ENCODE measurements at places on chromosomes 2 and 18.

DNA sequence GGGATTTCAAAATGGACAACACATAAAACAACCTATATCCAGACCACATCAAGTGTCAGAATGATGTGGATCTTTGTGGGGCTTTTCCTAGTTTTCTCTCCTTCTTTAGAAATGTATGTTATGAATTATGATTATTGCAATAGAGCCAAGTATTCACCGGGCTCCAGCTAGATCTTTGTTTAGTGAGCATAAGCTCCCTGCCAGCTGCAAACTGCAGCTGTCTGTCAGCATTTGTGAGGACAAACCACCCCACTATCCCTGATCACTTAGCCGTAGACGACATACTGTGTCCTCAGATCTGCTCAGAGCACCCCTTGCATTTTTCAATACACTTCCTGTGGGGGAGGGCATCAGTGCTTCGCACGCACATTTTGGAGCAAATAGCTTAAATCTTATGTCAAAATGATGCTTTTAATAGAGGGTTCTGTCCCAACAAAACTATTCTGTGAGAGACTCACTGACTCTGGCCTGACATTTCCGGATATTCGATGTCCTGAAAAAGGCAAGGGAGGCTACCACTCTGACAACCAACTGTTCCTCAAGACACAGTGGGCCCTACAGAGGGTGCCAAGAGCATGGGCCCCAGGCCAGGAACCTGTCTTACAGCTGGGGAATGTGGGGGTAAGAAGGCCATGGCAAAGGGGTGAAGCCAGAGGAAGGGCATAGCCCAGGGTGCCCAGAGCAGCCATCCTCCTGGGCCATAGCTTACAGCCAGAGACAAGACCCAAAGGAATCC is 346.0 kb downstream of the ARHGAP15 start:
- DNase-seq, result no peak

GRCh38 chr2:113178891-113179290 is 5.1 kb downstream of the PSD4 start:
- DNase-seq, result no peak

DNA sequence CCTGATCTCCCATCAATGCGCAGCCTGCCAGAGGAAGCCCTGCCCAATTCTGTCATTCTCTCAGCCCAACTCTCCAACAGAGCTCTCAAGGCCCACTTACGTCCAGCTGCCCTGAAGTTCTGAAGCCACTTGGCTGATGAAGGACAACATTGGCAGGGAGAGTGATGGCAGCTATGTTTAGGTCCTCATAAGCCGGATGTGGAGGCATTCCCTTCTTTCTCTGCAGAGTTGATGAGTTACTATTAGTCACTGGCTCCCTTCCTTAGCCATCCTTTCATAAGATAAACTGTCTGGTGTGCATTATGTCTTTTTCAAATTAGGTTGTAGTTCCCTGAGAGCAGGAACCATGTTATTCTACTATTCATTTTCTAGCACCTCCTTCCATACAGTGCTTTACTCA is 22.5 kb upstream of the TACR1 start:
- no peak for DNase-seq

DNA sequence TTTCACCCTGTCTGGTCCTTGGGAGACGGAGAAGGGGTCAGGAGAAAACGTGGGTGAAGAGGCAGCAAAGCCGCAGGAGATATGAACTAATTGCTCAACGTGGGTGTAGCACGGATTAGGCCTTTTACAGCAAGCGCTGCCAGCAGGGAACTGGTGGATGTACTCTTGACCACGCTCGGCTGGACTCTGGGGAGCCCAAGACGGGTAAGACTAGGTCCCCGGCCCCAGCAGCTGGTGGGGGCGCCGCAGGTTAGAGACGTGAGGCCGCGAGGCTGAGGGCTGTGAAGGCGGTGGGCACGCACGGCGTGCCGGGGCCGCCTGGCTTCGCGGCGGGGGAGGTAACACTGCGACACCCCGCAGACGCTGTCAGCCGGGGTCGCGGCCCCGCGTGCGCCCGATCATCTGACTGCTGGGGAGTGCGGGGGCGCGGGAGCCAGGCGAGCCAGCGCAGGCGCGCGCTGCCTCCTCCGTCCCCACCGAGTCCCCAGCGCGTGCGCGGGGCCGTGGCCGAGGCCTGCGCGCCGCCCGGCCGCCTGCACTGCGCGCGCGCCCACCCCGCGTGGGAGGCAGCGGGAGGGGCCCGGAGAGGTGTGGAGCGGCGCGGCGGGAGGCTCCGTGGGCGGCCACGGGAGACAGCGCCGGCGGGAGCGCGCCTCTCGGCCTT is at the start of gene CLIP4:
Gene CLIP4 (plus strand): TSS at position 470 of the 664 bp plus-strand sequence. CDS start 5,974 bp downstream, outside the sequence.
- peak; percentile 74 for DNase-seq

DNA sequence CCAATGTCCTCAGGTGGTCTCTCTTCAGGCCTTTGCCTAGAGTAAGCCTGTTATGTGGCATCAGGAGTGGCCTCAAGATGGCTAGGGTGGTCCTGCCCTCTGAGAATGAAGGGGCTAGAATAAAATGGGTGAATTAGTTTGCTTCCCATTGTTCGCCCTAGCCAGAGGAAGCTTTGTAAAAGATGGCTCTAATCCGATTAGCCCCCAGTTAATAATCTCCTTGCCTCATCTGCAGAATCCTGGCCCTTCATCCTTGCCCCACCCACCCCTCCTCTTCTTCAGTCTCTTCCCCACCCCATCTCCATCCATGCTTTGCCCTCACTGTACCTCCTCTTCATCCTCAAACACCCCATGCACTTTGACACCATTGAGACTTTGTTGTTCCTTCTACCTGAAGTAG is 57.4 kb upstream of the LGALSL start:
- no peak for DNase-seq

DNA sequence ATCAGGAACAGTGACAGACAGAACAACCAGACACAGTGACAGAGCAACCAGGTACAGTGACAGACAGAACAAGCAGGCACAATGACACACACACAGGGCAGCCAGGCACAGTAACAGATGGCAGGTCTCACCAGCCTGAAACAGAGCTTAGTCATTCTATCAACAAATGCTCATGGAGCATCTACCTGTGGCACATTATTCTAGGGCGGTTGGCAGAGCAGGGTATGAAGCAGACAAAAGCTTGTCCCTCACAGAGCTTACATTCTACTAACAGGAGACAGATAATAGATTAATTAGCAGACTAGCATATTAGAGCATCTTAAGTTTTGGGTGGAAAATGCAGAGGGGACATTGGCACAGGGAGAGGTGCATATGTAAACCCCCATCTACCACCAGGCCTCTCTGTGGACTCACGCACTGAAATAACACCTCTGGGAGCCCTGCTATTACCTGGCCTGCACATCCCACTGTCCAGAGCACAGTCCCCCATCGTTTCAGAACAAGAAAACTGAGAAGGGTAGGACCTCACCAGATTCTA is 64.1 kb upstream of the RAB6C start:
- no peak for DNase-seq

- no peak for DNase-seq
Measured at GRCh38 chr2:150063931-150064548, 423.4 kb downstream of the RND3 start.

DNA sequence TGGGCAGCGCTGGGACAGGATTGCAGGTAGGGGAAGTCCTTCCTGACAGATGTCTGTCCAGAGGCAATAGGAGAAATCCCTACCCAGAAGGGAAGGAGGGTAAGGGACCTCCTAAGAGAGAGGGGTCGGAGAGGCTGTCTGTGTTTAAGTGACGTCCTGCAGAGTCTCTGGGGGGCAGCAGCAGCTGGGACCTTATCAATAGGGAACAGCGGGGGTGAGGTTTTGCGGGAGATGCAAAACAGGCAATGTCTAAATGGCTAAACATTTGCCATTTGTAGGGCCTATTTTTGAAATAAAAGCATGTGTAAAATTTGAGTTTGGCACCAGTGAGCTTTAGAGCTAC is 108.7 kb upstream of the HS6ST1 start:
- DNase-seq, result no peak

DNA sequence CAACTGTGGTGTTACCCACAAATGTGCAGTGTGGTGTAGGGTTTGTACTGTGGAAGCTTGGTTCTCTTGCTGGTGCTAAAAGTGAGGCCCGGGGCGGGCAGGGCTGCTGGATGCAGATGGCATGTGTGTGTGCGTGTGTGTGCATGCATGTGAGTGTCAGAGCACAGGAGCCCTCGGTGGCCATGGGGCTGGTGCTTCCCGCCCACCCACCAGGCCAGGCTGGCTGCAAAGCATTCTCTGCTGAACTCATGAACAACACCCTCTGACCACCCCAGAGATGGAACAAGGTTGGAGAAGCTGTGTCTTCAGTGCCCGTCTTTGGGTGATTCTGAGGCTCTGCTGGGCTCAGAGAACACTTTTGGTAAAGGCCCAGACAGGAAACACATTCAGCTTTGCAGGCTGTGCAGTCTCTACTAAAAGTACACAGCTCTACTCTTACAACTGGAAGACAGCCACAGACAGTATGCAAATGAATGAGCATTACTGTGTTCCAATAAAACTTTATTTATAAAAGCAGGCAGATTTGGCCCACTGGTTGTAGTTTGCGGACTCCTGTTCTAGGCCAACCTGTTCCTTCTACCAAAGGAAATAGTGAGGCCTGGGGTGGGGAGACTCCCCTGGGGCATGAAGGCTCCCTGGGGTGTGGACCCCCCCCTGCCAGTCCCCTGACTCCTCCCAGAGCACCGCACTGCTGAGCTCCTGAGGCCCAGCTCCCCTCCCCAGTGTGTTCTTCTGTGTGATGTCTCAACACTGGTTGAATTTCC is 225.3 kb upstream of the HDAC4 start:
- DNase-seq, result no peak

DNA sequence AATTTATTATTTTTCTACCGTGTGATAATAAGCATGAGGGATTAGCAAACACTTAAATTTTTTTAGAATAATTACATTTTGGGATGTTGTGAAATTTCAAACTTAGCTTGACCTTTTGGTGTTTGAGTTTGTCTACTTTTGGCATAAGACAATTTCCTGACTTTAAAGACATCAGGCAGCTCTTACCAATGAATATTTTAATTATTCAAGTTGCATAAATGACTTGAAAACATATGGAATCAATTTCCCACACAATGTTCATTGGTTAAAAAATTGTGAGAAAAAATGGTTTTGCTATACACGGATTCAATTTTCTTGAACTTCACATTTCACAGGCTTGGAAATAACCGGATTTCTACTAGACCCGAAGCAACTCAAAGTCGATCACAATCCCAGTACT is 243.4 kb downstream of the IKZF2 start:
- DNase-seq, result no peak

DNA sequence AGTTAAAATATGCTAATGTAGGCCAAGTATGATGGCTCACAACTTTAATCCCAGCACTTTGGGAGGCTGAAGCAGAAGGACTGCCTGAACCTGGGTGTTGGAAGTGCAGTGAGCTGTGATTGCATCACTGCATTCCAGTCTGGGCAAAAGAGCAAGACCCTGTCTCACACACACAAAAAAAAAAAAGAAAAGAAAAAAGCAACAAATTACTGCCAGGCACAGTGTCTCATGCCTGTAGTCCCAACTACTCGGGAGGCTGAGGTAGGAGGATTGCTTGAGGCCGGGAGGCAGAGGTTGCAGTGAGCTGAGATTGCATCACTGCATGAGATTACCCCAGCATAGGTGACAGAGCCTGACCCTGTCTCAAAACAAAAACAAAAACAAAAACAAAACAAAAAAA is 110.6 kb downstream of the PRELID3A start:
- DNase-seq, result no peak

GRCh38 chr2:112256654-112257053 is 1.8 kb upstream of the ZC3H8 start:
- no peak for DNase-seq

DNA sequence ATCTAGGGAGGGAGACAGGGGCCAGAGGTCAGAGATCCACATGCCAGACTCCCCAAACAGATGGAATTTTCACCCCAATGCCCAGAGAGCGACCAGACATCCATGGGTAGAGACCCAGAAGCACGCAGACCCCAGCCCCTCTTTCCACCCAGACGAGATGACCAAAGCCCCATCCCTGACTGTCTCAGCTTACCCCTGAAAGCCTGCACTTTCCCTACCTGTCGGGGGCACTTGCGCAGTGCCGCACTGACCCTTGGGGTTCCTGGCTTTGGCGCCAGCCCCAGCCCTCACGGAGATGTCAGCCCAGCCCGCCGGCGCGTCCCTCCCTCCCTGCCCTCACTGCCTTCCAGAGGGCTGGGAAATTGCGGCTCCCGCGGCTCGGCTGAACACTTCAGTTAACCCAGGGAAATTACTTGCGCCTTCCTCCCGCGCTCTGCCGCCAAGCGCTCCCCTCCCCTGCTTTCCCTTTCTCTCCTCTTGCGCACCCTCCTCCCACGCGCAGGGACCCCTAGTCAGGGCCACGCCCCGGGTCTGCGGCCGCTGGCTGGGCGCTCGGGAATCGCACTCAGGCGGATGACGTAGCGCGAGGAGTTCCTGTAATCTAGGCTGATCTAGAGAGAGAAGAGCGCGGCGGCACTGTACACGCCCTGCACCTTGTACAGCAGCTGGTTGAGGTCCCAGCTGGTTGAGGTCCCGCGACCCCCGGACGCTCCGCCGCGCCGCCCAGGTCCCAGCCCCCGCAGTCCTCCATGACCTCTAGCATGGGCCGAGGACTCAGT is 12.0 kb downstream of the ALPG start:
- DNase-seq, result no peak

DNA sequence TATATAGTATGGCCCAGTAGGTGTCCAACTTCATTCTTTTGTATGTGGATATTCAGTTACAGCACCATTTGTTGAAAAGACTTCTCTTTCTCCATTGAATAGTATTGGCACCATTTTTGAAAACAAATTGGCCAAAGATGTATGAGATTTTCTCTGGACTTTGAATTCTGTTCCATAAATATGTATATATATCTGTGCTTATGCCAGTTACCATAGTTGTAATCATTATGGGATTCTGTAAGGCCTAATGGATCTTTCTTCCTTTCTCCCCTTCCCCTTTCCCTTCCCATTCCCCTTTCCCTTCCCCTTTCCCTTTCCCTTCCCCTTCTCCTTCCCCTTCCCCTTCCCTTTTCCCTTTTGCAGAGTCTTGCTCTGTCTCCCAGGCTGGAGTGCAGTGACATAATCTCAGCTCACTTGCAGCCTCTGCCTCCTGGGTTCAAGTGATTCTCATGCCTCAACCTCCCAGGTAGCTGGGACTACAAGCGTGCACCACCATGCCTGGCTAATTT is 51.0 kb downstream of the COX7A2L start:
- no peak for DNase-seq

DNA sequence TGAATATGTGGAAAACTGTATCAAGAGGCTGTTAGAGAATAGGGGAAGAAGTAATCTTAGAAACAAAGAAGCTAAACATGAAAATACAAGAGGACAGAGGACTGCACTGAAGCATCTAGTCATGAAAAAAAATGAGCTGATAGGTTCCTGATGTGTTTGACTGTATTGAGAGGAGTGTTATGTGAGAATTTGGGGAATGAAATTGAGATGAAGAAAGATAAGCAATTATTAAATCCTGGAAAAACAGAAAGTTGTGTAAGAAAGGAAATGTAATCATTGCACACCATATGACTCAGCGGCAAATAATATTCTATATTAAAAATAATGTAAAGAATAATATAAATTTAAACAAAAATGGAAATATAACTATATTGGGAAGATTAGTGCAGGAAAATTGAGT is 71.2 kb downstream of the SEMA4F start:
- DNase-seq, result no peak

All from activated CD8-positive, alpha-beta memory T cell treated with anti-CD3 and anti-CD28 coated beads for 4 hours (primary cell).